Umbilical cord (tissue), 2 donors: ENCODE measurements at places on chromosomes 11 and 22. TPM values are rescaled to one million over a fixed set of nuclear protein-coding genes. Genes with fewer than 3 reads are reported as not detected.

Gene SLC25A18
- total RNA-seq, result 6.0 TPM

Gene MPZL2
- 41.9 TPM for total RNA-seq

DNA sequence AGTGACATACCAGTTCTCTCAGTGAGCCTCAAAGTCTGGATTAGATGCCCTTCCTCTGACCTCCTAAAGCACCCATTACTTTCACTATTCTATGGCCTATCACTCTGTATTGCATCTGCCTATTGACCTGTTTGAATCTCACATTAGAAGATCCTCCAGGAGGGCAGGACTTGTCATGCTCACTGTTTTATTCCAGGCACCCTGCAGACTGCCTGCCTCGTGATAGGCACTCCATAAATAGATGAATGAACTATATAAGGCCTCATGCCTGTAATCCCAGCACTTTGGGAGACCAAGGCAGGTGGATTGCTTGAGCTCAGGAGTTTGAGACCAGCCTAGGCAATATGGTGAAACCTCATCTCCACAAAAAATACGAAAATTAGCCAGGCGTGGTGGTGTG is 160.1 kb upstream of the CADM1 start:
- DNase-seq, result no peak

- peak; percentile 37 for DNase-seq
Measured at GRCh38 chr11:110433393-110434333, 3.9 kb downstream of the FDX1 start.

GRCh38 chr11:71454470-71455113 is 1.6 kb downstream of the NADSYN1 start:
- DNase-seq, result no peak
